Hematopoietic multipotent progenitor cell treated with erythropoietin and hydrocortisone succinate and interleukin-3 and kit ligand, for 8 days (in vitro differentiated cells): ENCODE measurements at places on chromosomes 7 and 10.

- DNase-seq: peak; percentile 55
Observed at GRCh38 chr10:5891009-5891408, 966 bp downstream of the FBH1 start.

DNA sequence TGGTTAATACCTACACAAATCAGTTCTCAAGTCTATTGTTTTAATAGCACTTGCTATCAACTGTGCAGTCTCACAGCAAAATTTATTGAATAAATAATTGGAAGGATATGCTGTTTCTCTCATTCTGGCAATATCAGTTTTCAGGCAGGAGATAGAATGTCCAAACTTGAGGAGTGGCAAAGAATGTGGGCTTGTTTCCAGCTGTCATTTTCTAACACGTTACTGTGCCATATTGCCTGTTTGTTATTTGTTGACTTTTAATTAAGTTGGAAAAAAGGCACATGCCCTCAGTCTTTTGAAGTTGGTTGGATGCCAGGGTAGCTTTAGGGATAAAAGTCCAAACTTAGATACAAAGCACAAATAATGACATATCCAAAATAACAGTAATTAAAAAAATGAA lies 52.2 kb downstream of the MAGI2 start:
- no peak for DNase-seq

DNA sequence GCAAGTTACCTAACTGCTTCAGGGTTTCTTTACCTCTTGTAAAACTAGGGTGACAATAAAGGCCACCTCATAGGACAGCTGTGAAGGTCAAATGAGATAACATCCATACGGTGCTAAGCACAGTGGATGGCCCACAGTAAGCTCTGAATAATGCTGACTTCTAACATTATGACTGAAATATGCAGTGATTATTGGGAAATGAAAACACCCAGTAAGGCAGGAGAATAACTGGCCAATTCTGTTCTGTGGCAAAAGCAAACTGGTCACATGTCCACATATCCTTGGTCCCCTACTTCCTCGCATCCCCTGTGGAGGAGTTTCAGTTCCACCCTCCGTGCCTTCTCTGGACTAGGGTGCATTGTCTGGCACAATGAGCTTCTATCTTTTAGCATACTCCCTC lies 1.4 kb downstream of the CUBN start:
- no peak for DNase-seq

GRCh38 chr7:113752689-113753088 lies 166.1 kb downstream of the PPP1R3A start:
- DNase-seq: no peak
